ENCODE measurements at places on chromosomes 1 and 21. TPM values are rescaled to one million over a fixed set of nuclear protein-coding genes. Genes with fewer than 3 reads are reported as not detected.

CHIA gene
- not detected for total RNA-seq

IFI44L gene
- 0.13 TPM for total RNA-seq

MRTO4 gene
- 55.5 TPM for total RNA-seq

PAX7 gene
- not detected for total RNA-seq

UBASH3A gene
- not detected for total RNA-seq

WNT3A gene
- not detected for total RNA-seq

MMP23B gene
- total RNA-seq = 0.26 TPM

SPAG17 gene
- total RNA-seq = under 0.01 TPM

PANK4 gene
- 29.2 TPM for total RNA-seq

YIPF1 gene
- total RNA-seq = 28.4 TPM

ERICH3 gene
- not detected for total RNA-seq

LCE1E gene
- not detected for total RNA-seq

PTPRF gene
- 202 TPM for total RNA-seq

CBR3 gene
- 0.38 TPM for total RNA-seq

TMEM51 gene
- 6.4 TPM for total RNA-seq

NOS1AP gene
- total RNA-seq = 0.26 TPM

KRTAP11-1 gene
- total RNA-seq = not detected

C1orf87 gene
- not detected for total RNA-seq

LMOD1 gene
- 0.26 TPM for total RNA-seq

ELF3 gene
- 66.1 TPM for total RNA-seq

ZNF648 gene
- total RNA-seq = not detected

CELA3A gene
- total RNA-seq = not detected

LAPTM5 gene
- under 0.01 TPM for total RNA-seq

SMIM1 gene
- total RNA-seq = 1.2 TPM

TNFAIP8L2 gene
- total RNA-seq = not detected

RGL1 gene
- 0.26 TPM for total RNA-seq

CNTN2 gene
- total RNA-seq = under 0.01 TPM

MIA3 gene
- total RNA-seq = 30.3 TPM

Data from bronchial epithelial cell (primary cell).